Omental fat pad (tissue), 4 donors: ENCODE measurements at places on chromosomes 7 and 10. TPM values are rescaled to one million over a fixed set of nuclear protein-coding genes. Genes with fewer than 3 reads are reported as not detected.

Gene PON1
- total RNA-seq, result 0.38 TPM

Gene GLI3
- total RNA-seq, result 19.2 TPM

Gene HTR5A
- not detected for total RNA-seq

- DNase-seq, result no peak
Observed at GRCh38 chr7:42739638-42740037, 172.2 kb downstream of the C7orf25 start.

DNA sequence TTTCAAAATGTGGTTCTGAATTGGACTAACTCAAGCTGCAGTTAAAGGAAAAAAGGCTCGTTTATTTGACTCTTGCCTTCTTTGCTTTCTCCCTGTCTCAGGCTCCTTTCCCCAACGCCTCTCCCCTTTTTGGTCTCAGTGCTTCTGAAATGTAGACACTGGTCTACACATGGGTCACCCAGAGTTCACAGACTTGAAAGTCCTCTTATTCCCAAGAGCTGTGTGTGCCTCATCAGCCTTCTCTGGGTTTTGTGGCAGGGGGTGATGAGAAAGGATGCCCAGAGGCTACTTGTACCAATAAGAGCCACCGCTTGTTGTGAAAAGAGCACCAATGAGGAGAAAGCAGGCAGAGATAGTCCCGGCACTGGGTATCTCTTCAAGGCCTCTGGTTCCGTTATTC is 125.7 kb downstream of the BICC1 start:
- no peak for DNase-seq

DNA sequence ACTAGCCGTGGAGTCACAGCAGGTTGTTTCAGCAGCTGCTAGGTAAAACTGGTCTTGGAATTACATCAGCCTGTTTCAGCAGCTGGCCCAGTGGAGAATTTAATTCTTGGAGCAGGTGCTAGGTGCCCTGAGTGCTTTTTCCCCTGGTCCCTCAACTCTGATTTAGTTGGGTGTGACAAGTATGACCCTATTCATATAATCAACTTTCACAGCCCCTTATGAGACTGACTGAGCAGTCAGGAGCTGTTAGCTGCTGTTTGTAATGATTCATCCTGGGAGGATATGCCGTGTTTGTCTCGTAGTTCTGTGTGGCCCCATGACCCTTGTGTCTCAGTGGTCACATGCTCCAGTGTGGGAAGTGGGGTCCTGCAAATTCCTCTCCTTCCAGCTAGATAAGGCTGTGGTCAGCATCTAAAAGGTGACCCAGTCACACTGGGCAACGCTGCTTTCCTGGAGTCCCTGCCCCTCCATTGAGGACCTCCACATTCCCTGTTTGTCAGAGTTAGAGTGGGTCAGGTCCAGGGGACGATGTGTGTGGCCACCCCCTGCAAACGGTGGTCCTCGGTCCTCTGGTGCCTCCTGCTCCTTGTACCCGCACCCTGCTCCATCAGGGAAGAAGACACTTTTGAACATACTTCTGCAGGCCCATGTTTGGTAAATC is 28.3 kb downstream of the TBATA start:
- DNase-seq, result no peak

- no peak for DNase-seq
Observed at GRCh38 chr7:99127636-99128035, 16.3 kb downstream of the SMURF1 start.

DNA sequence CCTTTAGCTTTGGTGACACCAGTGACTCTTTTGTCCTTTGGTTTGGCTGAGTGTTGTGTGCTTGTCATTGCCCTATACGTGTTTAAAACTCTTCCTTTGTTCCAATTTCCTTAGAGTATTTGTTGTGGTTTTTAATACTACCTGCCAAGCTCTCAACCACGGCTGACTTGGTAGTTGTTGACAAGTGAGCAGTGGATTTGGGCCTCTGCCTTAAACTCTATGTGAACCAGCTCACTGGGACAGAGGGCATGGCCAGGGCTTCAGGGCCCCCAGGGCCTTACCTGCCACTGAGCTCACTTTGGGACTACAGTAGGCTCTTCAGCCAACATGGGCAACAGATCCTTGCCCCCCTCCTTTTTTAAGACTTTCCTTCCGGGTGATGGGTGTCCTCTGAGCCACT is 9.6 kb upstream of the DMBT1 start:
- DNase-seq, result no peak

DNA sequence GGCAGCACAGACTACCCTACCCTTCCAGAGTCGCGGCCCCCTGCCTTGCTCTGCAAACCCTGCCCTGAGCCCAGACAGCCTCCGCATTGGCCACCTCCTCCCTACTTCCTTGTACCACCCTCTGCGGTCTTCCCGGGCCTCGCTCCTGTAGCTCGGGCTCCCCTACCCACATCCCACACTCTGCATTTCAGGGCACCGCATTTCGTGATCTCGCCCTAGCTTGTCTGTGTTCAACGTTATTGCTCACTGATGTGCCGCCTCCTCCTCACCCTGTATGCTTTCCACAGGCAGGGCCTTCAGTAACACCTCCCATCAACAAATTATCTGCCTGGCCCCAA is 6.6 kb downstream of the PDIA4 start:
- no peak for DNase-seq

- DNase-seq, result no peak
Observed at GRCh38 chr7:157613575-157614322, 276.9 kb downstream of the DNAJB6 start.

DNA sequence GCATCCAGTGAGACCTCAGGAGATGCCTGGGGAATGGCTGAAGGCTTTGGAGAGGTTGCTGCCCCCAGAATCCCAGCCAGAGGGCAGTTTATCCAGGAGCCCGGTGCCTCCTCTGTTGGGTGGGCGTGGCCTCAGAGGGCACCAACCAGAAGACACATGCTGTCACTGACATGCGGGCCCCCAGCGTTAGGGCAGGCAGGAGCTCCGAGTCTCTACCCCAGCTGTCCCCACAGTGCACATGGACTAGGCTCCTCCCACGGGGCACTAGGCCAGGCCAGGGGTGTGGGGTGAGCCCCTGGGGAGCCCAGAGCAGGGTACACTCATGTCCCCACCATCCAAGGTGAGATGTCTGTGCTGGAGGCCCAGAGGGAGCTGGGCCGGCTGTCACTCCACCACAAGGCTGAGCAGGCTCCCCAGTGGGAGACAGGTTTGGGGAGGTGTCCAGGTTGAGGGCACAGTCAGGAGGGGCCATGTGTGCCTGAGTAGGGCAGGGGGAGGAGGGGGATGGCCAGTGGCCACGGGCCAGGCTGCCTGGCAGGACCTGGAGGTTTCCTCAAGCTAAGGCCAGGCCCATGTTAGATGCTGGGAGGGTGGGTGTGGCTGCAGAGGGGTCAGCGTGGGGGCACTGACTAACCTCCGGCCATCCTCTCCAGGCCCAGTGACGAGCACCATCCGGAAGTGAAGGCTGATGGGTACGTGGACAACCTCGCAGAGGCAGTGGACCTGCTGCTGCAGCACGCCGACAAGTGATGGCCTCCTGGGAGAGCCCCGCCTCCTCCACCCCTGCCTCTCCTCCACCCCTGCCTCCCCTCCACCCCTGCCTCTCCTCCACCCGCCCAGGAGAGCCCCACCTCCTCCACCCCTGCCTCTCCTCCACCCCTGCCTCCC is 131.3 kb downstream of the FAM53B start:
- no peak for DNase-seq

DNA sequence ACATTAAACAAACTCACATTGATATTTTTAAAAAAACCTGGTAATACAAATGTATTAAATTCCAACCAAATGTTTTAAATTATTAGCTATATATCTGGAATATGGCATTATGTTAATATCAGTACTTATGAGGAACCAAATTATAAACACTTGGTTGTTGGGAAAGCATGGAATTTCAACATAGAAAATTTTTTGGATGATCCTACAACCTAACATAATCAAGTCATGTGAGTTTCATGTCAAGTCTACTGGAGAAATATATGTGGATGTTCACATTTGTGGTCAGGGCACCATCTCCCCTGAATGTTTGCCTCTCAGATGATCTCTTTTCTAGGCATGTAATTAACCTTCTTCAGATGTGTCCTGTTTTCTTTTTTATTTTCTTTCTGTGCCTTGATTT is 5.2 kb upstream of the POT1 start:
- no peak for DNase-seq

GRCh38 chr10:57015595-57016318 is 654.7 kb upstream of the ZWINT start:
- DNase-seq, result no peak

DNA sequence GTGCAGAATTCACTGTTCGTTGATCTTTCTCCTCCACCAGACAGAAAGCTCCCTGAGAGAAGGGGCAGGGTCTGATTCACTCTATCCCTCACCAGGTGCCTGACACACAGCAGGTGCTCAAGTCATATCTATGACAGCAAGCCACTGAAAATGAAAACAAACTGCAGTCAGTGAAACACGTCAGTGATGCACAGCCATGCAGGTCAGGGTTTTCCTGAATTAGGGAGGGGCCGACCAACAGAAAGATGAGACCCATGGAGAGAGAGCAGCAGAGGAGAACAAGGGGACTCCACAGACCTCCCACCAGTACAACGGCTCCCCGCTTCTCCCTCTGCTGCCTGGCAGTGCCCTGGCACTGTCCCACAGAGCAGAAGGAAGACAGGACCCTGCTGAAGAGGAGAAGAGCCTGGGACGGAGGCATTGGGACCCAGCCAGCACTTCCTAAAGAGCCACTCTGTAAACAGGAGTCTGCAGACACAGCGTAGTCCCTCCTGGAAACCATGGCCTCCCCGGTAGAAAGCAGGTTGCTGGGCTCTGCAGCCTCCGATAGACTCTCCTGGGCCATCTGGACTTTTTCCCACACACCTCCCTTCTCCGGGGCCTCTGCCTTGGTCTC is 50.3 kb downstream of the FAM53B start:
- DNase-seq, result no peak

- no peak for DNase-seq
Observed at GRCh38 chr7:107327986-107328569, 141.8 kb upstream of the GPR22 start.

DNA sequence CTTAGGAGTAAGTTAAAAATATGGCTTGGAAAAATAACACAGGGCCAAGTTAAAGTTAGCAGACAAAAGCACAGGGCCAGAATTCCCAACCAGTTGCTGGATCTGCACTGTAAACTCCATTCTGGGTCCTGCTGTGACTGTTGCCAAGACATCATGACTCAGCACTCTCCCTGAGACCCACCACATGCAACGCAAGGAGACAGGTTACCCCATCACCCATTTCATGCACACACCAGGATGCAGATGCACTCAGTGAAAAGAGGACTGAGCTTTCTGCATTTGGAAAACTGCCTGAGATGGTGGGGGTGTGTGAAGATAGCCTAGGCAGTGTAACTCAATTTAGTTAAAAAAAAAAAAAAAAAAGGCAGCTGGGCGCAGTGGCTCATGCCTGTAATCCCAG is 97.6 kb upstream of the ZNF438 start:
- DNase-seq, result peak; percentile 31

GRCh38 chr10:28679581-28680357 is 2.4 kb downstream of the BAMBI start:
- DNase-seq, result no peak
